Naive thymus-derived CD4-positive, alpha-beta T cell (primary cell): ENCODE measurements at places on chromosomes 7 and 10. TPM values are rescaled to one million over a fixed set of nuclear protein-coding genes. Genes with fewer than 3 reads are reported as not detected.

PILRA gene
- polyA plus RNA-seq: 0.40 TPM

ANKRD30A gene
- polyA plus RNA-seq: not detected

ALOX5 gene
- 1.0 TPM for polyA plus RNA-seq

TES gene
- polyA plus RNA-seq: 195 TPM

DPYSL4 gene
- 18.2 TPM for polyA plus RNA-seq

CDH23 gene
- polyA plus RNA-seq: 4.1 TPM

CPXM2 gene
- polyA plus RNA-seq: not detected

ANLN gene
- polyA plus RNA-seq: 0.30 TPM

RHBDD2 gene
- 107 TPM for polyA plus RNA-seq

RARRES2 gene
- polyA plus RNA-seq: not detected

ZNF789 gene
- polyA plus RNA-seq: 9.5 TPM

TMEM184A gene
- polyA plus RNA-seq: 0.06 TPM

SRRT gene
- 43.6 TPM for polyA plus RNA-seq

PRPS1L1 gene
- not detected for polyA plus RNA-seq

EGR2 gene
- polyA plus RNA-seq: not detected
